ENCODE measurements at places on chromosomes 4 and X.

DNA sequence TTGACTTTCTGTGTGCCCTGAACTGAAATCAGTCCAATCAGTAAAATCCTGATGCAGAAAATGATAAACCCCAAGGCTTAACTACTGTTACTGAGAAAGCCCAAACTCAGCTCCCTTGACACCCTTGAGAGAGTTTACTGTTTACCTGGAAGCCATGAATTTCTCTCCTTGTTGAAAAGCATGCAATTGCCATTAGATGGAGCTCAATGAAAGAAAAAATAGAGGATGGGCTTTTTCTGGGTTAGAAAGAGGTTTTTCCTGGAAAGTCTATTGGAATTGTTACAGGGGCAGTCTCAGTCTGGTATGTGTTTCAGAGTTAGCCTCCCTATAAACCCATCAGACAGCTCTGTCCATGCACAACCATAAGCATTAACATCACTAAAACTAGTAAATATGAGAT is 66.4 kb upstream of the C4orf54 start:
- DNase-seq: no peak

GRCh38 chr4:77827343-77827742 is 8.2 kb upstream of the CNOT6L start:
- DNase-seq: no peak

- no peak for DNase-seq
These were observed 5.0 kb downstream of the TRIM75 start for GRCh38 chr4:165058666-165059065.

DNA sequence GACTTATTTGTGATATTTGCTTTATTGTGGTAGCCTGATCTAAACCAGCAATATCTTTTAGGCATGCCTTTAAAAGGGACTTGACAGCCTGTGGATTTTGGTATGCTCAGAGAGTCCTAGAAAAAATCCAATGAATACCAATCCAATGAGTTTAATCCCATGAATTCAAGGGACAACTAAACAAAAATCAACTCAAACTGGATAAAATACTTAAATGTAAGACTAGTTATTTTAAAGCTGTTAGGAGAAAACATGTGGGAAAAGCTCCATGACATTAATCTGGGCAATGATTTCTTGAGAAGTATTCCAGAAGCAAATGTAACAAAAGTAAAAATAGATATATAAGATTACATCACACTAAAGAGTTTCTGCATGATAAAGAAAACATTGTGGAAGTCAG is 711.5 kb upstream of the PITX2 start:
- DNase-seq: no peak

- no peak for DNase-seq
These were observed 2.6 kb upstream of the PRPS1 start for GRCh38 chrX:107625739-107626138.

DNA sequence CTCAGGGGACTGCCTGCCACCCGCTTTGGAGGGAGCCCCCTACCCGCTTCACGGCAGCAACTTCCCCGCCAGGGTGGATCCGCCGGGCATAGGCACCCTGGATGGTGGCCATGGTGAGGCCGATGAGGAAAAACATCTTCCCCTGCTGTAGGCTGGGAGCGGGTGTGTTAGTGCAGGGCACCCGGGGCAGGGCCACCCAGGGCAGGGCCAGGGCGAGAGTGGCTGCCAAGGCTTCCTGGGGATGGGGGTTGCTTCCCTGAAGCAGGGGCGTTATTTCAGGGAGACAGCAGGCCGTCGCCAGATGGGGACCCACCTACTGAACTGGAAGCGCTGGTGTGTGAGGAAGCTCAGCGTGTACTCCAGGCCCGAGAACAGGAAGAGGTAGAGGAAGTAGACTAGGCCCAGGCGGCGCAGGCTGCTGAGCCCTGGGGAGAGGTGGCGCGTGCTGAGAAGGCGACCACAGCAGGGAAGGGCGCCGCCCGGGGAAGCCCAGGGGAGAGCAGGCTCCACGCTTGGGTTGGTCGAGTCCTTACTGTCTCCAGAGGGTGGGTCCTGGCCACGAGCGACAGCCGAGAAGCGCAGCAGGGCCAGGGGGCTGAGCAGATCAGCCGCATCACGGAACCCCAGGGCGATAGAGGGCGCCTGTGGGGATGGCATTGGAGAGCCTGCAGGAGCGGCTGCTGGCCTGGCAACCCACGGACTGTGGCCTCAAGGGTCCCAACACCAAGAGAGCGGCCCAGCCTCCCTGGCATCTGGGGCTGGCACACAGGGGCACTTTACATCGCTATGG is 31.5 kb downstream of the NOP14 start:
- no peak for DNase-seq

- no peak for DNase-seq
These were observed 41.6 kb upstream of the ACSL4 start for GRCh38 chrX:109774706-109775105.

- DNase-seq: no peak
These were observed 52.1 kb downstream of the CFAP299 start for GRCh38 chr4:80387390-80388283.

GRCh38 chr4:160928482-160928881 is 1235.3 kb downstream of the FSTL5 start:
- no peak for DNase-seq

DNA sequence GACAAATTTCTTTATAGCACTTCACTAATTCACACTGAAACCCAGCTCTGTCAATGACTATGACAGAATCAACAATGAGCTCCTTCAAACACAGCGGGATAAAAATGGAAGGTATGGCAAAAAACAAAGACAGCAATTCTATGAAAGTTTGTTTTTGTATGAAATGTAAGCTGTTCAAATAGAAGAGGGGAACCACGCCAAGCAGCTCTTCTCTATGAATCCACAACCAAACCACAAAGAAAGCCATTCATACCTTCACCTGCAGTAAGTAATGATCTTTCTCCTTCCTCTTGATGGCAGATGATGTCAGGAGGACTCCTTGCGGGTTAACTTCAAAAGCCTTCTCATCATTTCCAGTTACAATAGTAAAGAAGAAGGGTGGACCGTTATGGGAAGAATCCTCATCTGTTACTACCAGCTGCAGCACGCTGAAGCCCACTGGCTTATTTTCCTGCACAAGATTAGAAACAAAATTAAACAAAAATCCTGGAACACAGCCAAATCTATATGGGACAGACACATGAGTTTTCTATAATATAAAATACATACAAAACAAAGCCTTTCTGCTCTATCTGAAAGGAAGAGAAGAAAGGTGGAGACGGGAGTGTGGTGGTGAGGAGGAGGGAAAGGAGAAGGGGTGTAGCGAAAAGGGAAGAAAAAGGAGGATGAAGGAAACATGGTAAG is 48.9 kb upstream of the MTNR1A start:
- DNase-seq: no peak

DNA sequence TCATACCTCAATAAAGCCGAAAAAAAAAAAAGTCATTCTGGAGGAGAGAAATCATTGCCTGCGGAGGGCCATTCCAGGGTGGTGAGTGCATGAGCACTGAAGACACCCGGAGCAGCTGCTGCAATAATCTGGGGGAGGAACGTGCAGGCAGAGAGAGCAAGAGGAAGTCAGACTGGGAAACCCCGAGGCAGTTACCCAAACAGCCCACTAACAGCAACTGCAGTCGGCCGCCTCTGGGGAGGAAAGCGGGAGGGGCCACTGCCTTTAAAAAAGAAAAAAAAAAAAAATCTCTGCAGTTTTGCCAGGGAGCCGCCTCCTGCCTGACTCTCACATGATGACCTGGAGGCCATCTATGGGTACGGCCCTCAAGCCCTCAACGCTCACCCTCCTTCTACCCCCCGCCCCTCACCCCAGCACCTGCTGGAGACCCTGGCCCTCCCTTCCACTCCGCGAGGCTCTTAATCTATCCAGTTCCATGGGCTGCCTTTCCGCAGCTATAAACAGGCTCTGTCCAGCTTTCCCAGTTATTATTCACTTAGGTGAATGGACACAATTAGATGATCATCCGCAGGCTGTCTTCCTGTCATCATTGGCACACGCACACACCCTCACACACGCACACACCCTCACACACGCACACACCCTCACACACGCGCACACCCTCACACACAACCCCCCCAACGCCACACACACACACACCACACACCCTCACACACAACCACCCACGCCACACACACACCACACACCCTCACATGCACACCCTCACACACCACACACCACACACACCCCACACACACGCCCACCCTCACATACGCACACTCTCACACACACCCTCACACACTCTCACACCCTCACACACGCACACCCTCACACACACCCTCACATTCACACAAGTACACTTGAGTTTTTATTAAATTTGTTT is 3.4 kb upstream of the AVPR2 start:
- peak; percentile 12 for DNase-seq
